ENCODE measurements at places on chromosomes 6 and 20.
A peak's percentile ranks its signal among the peaks of the same experiment; 100 is the strongest.

DNA sequence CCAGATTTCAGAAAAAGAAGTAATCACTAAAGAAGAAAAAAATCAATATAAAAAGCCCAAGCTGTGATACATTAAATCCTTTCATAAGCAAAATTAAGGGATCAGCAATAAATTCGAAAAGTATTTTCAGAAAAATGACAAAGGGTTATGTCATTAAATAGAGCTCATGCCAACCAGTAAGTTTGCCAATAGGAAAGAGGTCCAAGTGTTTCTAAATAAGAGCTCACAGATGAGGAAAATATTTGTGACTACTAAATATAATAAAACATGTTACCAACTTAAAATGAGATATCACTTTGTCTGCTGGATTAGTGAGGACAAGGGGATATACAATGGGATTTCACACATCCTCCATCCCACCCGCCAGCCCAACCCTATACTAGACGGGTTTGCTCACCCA lies 140.3 kb upstream of the EYA4 start:
- no peak for DNase-seq

- DNase-seq, result no peak
Observed at GRCh38 chr6:134520181-134521115, 202.5 kb upstream of the SGK1 start.

GRCh38 chr20:18276821-18277220 lies 11.5 kb upstream of the ZNF133 start:
- DNase-seq, result peak; percentile 81

GRCh38 chr20:35111141-35111888 lies 18.7 kb upstream of the TRPC4AP start:
- DNase-seq, result no peak

- no peak for DNase-seq
Observed at GRCh38 chr20:9203081-9203447, 134.2 kb downstream of the PLCB4 start.

Measured in ecto neural progenitor cell (in vitro differentiated cells).